Right ventricle myocardium inferior (tissue), 1 donor: ENCODE measurements at places on chromosomes 2 and 18. TPM values are rescaled to one million over a fixed set of nuclear protein-coding genes. Genes with fewer than 3 reads are reported as not detected.

The ARHGEF33 gene
- total RNA-seq, result 0.62 TPM

The TXNDC2 gene
- total RNA-seq, result not detected

The CSRNP3 gene
- 5.1 TPM for total RNA-seq

DNA sequence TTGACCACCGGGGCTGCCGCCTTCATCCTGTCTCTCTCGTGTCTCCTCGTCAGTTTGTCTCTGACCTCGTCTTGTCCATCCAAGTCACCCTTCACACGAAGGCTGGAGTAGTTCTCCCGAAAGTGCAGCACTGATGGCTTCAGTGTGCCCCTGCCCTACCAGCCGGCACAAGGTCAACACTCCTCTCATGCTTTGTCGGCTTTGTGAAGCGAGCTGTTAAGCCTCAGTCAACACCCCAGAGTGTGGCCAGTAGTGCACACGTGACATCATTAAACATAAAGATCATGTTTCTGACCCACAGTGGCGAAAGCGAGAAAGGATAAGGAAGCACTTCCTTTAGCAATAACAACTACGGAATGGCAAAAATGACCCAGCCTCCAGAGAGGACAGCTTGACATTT, 23.2 kb downstream of the ACKR3 start:
- DNase-seq, result no peak

DNA sequence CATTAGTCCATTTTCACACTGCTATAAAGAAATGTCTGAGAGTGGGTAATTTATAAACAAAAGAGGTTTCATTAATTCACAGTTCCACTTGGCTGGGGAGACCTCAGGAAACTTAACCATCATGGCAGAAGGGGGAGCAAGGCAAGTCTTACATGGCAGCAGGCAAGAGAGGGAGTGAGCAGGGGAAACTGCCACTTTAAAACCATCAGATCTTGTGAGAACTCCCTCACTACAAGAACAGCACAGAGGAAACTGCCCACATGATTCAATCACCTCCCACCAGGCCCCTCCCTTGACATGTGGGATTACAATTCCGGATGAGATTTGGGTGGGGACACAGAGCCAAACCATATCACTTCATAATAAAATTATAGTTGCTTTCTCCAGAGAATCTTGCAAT, 365.5 kb upstream of the ID2 start:
- DNase-seq, result no peak

GRCh38 chr2:150012986-150013385, 425.4 kb upstream of the MMADHC start:
- no peak for DNase-seq

DNA sequence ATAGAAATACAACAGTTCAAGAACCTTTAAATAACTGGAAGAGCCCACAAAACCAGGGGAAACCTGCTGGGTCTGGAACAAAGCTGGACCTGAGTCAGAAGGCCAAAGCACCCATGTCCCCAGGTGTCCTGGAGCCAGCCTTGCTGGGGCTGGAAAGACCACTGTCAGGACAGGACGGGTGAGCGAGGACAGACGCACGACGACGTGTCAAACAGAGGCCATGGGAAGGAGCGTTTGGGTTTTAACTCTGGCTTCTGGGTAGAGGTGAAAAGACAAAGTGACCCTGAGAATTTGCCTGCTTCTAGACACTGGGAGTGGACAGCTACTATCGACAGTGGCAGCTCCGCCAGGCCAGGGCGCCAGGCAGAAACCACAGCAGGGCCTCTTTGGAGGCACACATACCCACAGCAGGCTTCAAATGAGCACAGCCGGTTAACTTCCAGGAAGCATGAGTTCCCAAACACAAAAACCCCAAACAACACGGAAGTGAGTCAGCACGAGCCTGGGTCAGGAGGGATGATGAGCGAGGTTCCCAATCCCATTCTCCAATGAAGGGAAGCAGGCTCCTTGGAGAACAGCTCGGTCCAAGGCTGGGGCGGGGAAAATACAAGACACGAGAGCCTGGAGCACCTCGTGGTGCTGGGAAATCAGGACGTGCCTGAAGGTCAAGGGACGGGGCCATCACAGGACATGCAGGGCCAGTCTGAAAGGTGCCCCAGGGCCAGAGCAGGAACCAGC, 208.0 kb downstream of the TWIST2 start:
- no peak for DNase-seq

- DNase-seq, result no peak
Measured at GRCh38 chr2:71629273-71629672, 175.9 kb downstream of the DYSF start.

GRCh38 chr18:45723567-45724355, at the start of gene SLC14A1:
Gene SLC14A1 (plus strand): TSS chr18:45724181. CDS start chr18:45730321, 6,140 bp downstream.
- DNase-seq, result no peak

GRCh38 chr2:174609261-174609660, 11.7 kb upstream of the WIPF1 start:
- no peak for DNase-seq

DNA sequence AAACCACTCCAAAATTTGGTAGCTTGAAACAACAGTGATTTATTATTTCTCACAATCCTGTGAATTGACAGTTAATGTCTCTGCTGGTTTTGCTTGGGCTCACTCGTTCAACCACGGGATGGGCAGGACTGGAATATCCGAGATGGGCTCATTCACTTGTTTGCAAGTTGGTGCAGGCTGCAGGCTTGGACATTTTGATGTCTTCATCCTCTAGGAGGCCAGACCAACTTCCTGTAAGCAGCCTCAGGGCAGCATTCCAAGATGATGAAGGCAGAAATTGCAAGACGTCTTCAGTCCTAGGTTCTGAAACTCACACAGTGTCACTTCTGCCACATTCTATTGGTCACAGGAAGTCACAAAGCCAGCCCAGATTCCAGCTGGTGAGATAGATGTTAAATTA, 47.1 kb downstream of the GPR39 start:
- no peak for DNase-seq
